H7 (cell line): ENCODE measurements at places on chromosomes 11 and 22. TPM values are rescaled to one million over a fixed set of nuclear protein-coding genes. Genes with fewer than 3 reads are reported as not detected.
A peak's percentile ranks its signal among the peaks of the same experiment; 100 is the strongest.

GRCh38 chr22:29457730-29458129, 19.3 kb downstream of the RFPL1 start:
- DNase-seq = peak; percentile 92

- peak; percentile 55 for DNase-seq
Measured at GRCh38 chr11:1654388-1655167, 25.0 kb downstream of the KRTAP5-5 start.

Gene OR2AG2
- 0.07 TPM in 2 replicates for total RNA-seq

- no peak for DNase-seq
Measured at GRCh38 chr22:48666620-48667019, 1161.1 kb downstream of the BRD1 start.

GRCh38 chr11:1554981-1555712, 16.9 kb downstream of the DUSP8 start:
- DNase-seq = no peak

Gene UCP2
- 32.4 and 43.6 TPM in 2 replicates for total RNA-seq

Gene APOL3
- 0.28 TPM in 1 of 2 replicates, not detected in the other for total RNA-seq

Gene LRRC55
- total RNA-seq = 0.04 and 0.10 TPM in 2 replicates
